ENCODE measurements at places on chromosomes 2 and 18.
A peak's percentile ranks its signal among the peaks of the same experiment; 100 is the strongest.

- no peak for DNase-seq
These were observed 75.6 kb upstream of the UXS1 start for GRCh38 chr2:106269591-106270291.

DNA sequence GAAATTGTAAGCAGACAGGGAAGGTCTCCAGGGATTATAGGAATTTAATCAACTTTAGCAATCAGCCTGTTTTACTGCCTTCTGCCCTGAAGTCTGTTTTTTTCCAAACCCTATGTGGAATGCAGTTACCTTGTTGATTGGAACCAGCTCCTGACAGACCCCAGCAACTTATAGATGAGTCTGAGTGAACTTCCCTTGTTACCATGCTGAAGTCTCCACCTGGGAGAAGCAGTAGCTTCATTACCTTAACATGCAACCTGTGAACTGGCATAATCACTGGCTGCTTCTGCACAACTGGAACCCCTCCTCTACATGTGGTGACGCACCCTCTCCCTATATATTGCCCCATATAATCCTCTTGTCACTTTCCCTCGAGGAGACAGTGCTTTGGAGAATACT, 226.3 kb upstream of the SPOPL start:
- no peak for DNase-seq

- DNase-seq: no peak
These were observed 16.0 kb downstream of the DNAH6 start for GRCh38 chr2:84532291-84532690.

DNA sequence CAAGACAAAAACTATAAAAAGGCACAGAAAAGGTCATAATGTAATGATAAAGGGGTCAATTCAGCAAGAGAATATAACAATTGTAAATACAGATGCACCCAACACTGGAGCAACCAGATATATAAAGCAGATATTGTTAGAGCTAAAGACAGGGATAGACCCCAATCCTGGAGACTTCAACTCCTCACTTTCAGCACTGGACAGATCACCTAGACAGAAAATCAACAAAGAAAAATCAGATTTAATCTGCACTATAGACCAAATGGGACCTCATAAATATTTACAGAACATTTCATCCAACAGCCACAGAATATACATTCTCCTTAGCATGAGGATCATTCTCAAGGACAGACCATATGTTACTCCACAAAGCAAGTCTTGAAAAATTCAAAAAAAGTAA, 114.2 kb downstream of the ROCK1 start:
- no peak for DNase-seq

GRCh38 chr2:203718087-203718486, 11.6 kb downstream of the CD28 start:
- DNase-seq: no peak

DNA sequence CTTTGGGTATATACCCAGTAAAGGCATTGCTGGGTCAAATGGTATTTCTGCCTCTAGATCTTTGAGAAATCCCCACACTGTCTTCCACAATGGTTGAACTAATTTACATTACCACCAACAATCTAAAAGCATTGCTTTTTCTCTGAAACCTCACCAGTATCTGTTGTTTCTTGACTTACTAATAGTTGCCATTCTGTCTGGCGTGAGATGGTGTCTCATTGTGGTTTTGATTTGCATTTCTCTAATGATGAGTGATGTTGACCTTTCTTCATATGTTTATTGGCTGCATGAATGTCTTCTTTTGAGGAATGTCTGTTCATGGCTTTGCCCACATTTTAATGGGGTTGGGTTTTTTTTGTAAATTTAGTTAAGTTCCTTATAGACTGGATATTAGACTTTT, 382.6 kb upstream of the ZNF804A start:
- DNase-seq: no peak

DNA sequence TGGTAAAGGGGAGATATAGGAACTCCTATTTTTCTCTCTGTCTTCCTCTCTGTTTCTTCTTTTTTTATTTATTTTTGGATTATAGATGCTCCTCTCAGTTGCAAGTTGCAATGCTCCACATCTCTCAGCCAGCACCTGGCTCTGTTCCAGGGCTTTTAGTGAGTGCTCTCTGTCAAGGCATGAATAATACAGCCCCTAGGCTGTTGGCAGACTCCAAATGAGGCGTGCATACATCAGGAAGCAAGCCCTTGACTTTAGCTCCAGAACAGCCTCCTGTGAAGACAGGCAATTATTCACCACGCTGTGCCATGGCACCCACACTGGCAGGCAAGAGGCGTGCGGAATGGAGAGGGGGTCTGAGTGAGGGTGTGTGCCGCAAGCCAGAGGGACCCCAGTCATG, 228.1 kb upstream of the PXDN start:
- peak; percentile 68 for DNase-seq

DNA sequence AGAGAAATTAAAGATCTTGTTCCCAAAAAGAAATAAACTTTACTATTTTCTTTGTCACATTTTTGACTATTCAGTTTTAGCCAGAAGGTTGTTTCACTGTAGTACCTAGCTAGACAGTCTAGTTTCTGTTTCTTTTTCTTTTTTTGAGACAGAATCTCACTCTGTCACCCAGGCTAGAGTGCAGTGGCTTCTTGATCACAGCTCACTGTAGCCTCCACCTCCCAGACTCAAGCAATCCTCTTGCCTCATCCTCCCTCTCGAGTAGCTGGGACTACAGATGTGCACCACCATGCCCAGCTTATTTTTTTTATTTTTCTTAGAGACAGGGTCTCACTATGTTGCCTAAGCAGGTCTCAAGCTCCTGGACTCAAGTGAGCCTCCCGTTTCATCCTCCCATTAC, 2.2 kb downstream of the RBM45 start:
- no peak for DNase-seq

GRCh38 chr18:46320928-46321711, 216.9 kb downstream of the HAUS1 start:
- DNase-seq: no peak

DNA sequence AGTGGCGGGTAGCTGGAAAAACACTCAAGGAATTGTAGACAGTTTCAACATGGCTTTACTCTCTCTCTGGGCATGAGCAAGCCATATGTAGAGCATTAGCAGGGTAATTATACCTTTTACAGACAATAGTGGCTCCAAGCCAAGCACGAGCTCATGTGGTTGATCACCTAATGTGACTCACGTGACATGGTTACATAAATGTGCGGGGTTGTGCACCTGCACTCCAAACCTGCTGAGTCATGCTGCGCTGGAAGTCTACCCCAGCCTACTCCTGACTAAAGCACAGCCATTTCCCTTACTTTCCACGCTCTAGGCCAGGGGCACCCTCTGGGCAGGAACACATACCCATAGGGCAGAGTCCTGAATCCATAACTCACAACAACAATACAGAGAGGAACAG, 232.8 kb downstream of the MBD5 start:
- DNase-seq: no peak

DNA sequence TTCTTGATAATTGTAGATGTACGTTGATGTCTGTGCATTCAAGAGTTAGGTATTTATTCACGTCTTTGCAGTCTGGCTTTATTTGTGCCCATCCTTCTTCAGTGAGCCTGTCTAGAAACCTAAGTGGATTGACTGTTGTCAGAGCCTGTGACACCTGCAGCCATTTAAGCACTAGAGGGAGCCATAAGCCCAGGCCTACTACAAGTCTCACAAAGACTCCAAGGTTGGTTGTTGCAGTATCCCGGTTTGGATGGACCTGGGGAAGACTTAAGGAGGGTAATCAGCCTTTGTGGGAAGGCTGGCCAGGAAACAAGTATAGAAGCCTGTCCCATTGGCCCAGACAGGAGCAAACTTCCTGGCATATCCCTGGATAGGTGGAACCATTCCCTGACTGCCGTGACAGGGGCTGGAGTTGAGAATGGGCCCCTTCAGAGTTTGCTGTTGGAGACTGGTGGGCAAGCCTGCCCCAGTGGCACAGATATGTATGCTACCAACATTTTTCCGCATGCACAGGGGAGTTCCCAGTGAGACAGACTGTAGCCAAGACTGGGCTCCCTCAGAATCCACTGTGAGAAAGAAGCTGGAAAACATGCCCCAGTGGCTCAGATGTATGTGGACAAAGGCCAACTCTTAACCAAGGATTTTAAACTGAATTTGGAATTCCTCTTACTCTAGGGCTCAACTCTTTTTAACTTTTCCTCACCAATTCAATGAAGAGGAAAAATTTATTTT, 9.3 kb upstream of the LRRC30 start:
- DNase-seq: no peak

GRCh38 chr2:27191070-27191829, 20.6 kb upstream of the ATRAID start:
- peak; percentile 14 for DNase-seq

- no peak for DNase-seq
These were observed 160.3 kb downstream of the TMEM18 start for GRCh38 chr2:516944-517343.

- no peak for DNase-seq
These were observed 132.2 kb upstream of the CXCR4 start for GRCh38 chr2:136250131-136250530.

- no peak for DNase-seq
These were observed 20.8 kb upstream of the MAL start for GRCh38 chr2:95004711-95005110.

GRCh38 chr2:129742415-129743180, 236.9 kb upstream of the RAB6C start:
- DNase-seq: no peak

- no peak for DNase-seq
These were observed 21.4 kb upstream of the CCBE1 start for GRCh38 chr18:59718464-59719157.

GRCh38 chr2:218031771-218032257, 29.0 kb upstream of the TNS1 start:
- DNase-seq: no peak

DNA sequence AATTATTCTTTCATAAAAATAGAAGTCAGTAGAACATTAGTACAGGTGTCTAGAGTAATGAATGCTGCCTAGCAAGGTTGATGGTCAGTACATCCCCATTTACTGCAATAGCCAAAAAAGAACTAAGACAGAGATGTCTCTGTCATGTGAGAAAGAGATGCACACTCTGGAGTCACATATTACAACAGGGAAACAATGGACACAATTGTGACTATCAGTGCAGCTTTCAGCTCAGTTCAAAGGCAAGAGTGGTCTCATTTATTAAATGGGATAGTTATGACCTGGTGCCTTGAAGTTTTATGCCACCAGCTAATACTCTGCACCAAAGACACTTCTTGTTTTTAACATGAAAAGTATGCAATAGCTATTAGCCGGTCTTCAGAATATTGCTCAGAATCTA, 194.9 kb upstream of the CHAC2 start:
- DNase-seq: no peak

GRCh38 chr2:8219096-8219495, 462.8 kb upstream of the ID2 start:
- no peak for DNase-seq

- no peak for DNase-seq
These were observed 33.0 kb downstream of the FARSB start for GRCh38 chr2:222622910-222623309.

GRCh38 chr2:42116195-42117181, 52.7 kb upstream of the EML4 start:
- no peak for DNase-seq

DNA sequence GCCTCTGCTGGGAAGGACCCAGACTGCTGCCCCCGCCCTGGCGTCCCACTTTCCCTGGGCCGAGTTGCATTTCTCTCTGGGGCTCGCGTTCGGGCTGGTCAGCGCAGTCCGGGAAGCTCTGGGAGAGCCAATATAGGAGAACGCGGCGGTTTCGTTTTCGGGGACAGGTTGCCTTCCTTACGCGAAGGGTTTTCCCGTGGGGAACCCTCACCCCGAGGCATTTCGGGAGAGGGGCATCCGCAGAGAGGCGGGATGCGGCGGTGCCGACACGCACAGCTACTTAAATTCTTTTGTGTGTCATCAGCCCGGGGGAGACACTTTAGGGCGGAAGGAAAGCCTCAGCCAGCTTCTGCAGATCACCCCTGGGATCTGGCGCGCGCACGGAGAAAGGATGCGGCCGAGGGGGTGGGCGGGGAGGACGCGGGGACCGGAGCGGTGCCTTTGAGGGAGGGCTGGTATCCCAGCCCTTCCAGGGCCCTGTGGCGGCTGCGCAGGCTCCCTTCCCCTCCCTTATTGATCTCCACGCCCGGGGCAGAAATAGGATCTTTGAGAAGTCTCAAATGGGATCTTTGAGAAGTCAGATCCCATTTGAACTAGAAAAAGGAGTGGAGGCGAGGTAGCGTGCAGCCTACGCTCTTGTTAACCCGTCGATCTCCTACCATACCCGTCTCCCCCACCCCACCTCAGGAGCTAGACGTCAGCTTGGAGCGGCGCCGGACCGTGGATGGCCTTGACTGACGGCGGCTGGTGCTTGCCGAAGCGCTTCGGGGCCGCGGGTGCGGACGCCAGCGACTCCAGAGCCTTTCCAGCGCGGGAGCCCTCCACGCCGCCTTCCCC, 1.2 kb downstream of the GATA6 start:
- DNase-seq: no peak

DNA sequence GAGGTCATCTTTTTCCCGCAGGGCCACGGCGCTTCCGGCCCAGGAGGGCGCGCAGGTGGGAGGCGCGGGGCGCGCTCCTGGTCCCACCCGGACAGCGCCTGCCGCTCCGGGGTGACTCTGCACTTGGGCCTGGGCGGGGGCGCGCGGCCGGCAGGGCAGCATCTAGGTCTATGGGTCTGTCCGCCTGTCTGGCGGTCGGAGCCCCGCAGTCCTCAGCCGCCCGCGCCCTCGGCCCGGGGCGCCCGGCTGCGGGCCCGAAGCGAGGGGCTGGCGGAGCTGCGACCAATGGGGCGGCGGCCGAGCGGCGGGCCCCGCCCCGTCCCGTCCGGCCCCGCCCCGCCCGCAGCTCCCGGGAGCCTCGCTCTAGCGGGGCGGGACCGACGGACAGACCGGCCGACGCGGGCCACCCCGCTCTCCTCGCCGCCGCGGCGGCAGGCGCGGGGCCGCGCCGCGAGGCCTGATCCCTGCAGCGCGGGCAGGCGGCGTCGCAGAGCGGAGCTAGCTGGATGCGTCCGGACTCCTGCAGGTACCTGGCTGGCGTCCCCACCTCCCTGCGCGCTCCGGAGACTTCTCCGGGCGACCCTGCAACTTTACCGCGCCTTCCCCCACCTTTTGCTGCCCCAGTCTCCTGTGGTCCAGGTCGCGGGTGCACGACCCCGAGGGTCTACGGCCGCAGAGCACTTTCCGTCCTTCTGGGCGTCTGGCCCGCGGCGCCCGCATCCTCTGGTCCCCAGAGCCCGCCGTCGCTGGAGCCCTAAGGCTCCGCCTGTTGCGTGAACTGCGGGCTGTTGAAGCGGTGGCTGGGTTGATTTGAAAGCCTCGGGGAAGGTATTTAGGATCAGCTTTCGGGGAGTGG, at the start of gene KCNS3:
Gene KCNS3 (plus strand): TSS at position 387 of the 856 bp plus-strand sequence. CDS start 52,342 bp downstream, outside the sequence.
- no peak for DNase-seq

DNA sequence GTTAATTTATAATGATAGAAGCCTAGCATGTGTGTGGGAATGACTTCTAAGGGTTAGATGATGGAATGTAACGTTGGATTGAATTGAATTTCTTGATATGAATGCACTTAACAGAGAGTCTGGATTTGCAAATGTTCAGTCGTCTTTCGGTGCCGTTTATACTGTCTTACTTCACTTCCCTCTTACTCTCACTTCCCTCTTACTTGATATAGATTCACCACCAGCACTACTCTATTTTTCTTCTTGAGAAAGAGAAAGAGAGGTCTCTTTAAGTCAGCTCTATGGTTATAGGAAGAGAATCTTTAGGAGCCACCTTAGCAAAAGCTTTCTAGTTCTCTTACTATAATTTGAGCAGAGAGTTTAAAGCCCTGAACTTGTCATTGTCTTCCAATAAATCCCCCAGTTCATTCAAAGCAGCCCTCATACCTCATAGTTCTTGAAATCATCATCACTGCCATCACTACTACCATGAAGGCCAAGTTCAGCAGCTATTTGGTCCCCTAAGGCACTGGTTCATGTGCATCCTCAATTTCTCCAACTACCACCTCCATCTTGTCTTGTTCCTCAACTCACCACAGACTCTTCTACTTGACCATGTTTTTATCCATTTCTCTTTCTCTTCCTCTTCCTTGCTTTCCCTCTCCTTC, 501.7 kb upstream of the TCF4 start:
- DNase-seq: no peak
